Activated CD4-positive, alpha-beta T cell treated with anti-CD3 and anti-CD28 coated beads, Interleukin-2, amount 10 ng/mL, durations not matched to agents 24 days and 14 days (primary cell): ENCODE measurements at places on chromosomes 6 and 20. TPM values are rescaled to one million over a fixed set of nuclear protein-coding genes. Genes with fewer than 3 reads are reported as not detected.

- no peak for DNase-seq
- no peak overlapping the region for H3K4me3 ChIP-seq
- no peaks in the 10 kb centered on the region for H3K27me3 ChIP-seq
- no peaks in the 10 kb centered on the region for H3K4me1 ChIP-seq
Measured at GRCh38 chr20:11395581-11395980, 522.1 kb upstream of the BTBD3 start.

GRCh38 chr6:41256383-41256782 lies 28.2 kb downstream of the TREML4 start:
- no peak overlapping the region for H3K4me3 ChIP-seq
- no peak for DNase-seq
- H3K27me3 ChIP-seq = peaks cover 20% of the 10 kb centered on the region
- no peak overlapping the region for H3K27ac ChIP-seq
- H3K4me1 ChIP-seq = no peaks in the 10 kb centered on the region

DNA sequence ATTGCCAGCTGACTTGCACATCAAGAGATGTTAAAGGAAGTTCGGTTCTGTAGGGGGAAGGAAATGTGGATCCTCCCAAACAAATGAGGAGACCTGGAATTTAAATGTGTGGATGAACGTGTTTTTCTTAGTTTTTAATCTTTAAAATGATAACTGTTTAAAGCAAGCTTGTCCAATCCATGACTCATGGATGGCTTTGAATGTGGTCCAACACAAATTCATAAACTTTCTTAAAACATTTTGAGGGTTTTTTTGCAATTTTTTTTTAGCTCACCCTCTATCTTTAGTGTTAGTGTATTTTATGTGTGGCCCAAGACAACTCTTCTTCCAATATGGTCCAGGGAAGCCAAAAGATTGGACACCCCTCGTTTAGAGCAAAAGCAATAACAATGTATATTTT lies 12.6 kb downstream of the TUBB2B start:
- H3K36me3 ChIP-seq = no peaks in the 10 kb centered on the region
- DNase-seq = no peak
- no peak overlapping the region for H3K27ac ChIP-seq
- peaks cover 46% of the 10 kb centered on the region for H3K27me3 ChIP-seq
- H3K4me3 ChIP-seq = no peak overlapping the region

- peaks cover 33% of the 10 kb centered on the region for H3K4me1 ChIP-seq
- no peaks in the 10 kb centered on the region for H3K27me3 ChIP-seq
- no peak overlapping the region for H3K4me3 ChIP-seq
- peaks cover 15% of the 10 kb centered on the region for H3K36me3 ChIP-seq
- DNase-seq = no peak
Measured at GRCh38 chr6:151005164-151005563, 139.7 kb downstream of the MTHFD1L start.

The FRS3 gene
- total RNA-seq = 4.7 and 6.8 TPM in 2 replicates

GRCh38 chr6:34146801-34147592 lies 1.1 kb upstream of the GRM4 start:
- H3K36me3 ChIP-seq = no peaks in the 10 kb centered on the region
- DNase-seq = no peak
- H3K4me1 ChIP-seq = peaks cover 4% of the 10 kb centered on the region
- peaks cover 73% of the 10 kb centered on the region for H3K27me3 ChIP-seq
- no peak overlapping the region for H3K27ac ChIP-seq

The RSPH9 gene
- total RNA-seq = not detected in 2 replicates

DNA sequence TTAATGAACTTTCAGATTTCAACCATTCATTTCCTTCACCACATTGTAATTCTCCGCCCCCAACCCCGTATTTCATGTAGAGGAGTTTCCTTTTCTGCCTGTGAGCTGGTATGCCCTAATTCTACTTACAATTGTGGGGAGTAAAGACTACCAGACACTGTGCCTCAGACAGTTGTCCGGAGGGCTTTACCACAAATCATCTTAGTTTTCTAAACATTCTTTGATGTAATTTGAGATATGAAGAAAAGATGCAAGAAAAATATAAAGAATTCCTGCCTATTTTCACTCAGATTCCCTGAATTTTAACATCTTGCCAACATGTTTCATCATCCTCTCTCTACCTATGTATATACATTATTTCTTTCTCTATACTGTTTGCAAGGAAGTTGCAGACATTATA lies 28.3 kb upstream of the LOC128125822 start:
- H3K4me3 ChIP-seq = no peak overlapping the region
- DNase-seq = no peak
- H3K27ac ChIP-seq = no peak overlapping the region
- H3K27me3 ChIP-seq = peaks cover 32% of the 10 kb centered on the region

GRCh38 chr6:21508753-21509152 lies 84.8 kb upstream of the SOX4 start:
- H3K4me1 ChIP-seq = no peaks in the 10 kb centered on the region
- no peak for DNase-seq
- no peak overlapping the region for H3K27ac ChIP-seq

GRCh38 chr6:163083141-163083540 lies 331.4 kb upstream of the QKI start:
- H3K27me3 ChIP-seq = no peaks in the 10 kb centered on the region
- no peak overlapping the region for H3K4me3 ChIP-seq
- no peak overlapping the region for H3K27ac ChIP-seq
- DNase-seq = no peak
- H3K4me1 ChIP-seq = no peaks in the 10 kb centered on the region

GRCh38 chr6:107542192-107542668 lies 52.3 kb downstream of the SOBP start:
- H3K4me1 ChIP-seq = no peaks in the 10 kb centered on the region
- DNase-seq = no peak
- no peak overlapping the region for H3K27ac ChIP-seq
- peaks cover 36% of the 10 kb centered on the region for H3K27me3 ChIP-seq
- H3K4me3 ChIP-seq = no peak overlapping the region

GRCh38 chr20:21352703-21353102 lies 44.6 kb downstream of the NKX2-4 start:
- peaks cover 1% of the 10 kb centered on the region for H3K4me1 ChIP-seq
- no peak overlapping the region for H3K4me3 ChIP-seq
- DNase-seq = no peak

The SNAP25 gene
- total RNA-seq = 3.0 and 3.6 TPM in 2 replicates

The UBE2J1 gene
- total RNA-seq = 31.6 and 33.5 TPM in 2 replicates

GRCh38 chr6:33901822-33902456 lies 98.1 kb upstream of the MLN start:
- no peak overlapping the region for H3K4me3 ChIP-seq
- peaks cover 66% of the 10 kb centered on the region for H3K4me1 ChIP-seq
- no peak for DNase-seq
- H3K27ac ChIP-seq = no peak overlapping the region

DNA sequence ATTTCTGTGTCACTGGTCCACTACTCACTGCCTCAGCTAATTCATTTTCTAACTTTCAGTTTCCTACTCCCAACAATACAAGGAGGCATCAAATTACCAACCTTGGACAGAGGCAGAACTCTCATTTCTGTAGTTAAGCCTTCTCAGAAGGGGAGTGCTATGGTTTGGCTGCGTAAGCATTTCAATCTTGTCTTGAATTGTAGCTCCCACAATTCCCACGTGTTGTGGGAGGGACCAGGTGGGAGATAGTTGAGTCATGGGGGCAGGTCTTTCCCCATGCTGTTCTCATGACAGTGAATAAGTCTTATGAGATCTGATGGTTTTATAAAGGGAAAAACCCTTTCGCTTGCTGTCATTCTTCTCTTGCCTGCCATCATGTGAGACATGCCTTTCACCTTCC lies 22.9 kb downstream of the HLA-DRA start:
- no peak overlapping the region for H3K4me3 ChIP-seq
- peaks cover 23% of the 10 kb centered on the region for H3K27me3 ChIP-seq
- no peak overlapping the region for H3K27ac ChIP-seq
- peaks cover 4% of the 10 kb centered on the region for H3K4me1 ChIP-seq
- peak; percentile 63 for DNase-seq

DNA sequence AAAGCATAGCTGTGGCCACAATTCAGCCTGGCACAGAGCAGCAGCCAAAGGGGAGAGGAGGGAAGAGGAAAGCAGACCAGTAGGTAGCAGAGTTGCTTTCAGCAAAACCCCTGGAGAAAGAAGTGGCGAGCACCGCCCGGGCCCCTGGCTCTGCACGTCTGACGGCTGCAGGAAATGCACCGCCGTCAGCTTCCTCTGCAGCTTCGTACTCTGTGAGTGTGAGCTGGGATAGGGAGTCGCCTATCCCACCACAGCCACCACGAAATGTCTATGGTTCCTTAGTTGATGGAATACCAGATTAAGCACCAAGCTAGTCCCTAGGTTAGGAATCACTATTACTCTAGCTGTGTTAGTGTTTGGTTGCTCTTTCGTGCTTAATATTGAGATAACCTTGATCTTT lies 79.9 kb upstream of the NAA20 start:
- peaks cover 47% of the 10 kb centered on the region for H3K27me3 ChIP-seq
- H3K4me1 ChIP-seq = peaks cover 16% of the 10 kb centered on the region
- peak; percentile 64 for DNase-seq
- peak overlapping the region; percentile 30 for H3K4me3 ChIP-seq
- H3K27ac ChIP-seq = no peak overlapping the region
